ENCODE measurements at places on chromosomes 7 and 10.

GRCh38 chr10:8235253-8236027 lies 181.0 kb downstream of the GATA3 start:
- no peak for DNase-seq

DNA sequence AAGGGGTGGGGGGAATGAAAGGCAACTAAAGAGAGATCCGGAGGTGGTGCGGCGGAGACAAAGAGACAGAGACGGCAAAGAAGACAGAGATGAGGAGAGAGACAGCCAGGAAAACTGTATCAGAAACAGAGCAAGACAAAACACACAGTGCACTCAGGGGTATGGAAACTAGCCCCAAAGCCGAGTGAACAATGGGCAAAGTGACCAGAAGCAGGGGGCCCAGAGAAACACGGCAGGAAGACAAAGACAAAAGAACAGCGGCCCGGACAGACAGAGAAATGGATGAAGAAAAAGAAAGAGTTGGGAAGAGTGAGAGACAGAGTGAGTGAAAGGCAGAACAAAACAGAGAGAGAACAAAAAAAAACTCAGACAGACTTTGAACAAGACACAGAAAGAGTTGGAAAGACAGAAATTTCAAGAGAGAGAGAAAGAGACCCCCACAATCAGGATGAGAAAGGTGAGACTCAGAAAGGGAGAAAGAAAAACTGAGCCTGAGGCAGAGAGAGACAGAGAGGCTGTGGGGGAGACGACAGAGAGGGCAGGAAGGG lies 60.6 kb upstream of the PAX2 start:
- no peak for DNase-seq

DNA sequence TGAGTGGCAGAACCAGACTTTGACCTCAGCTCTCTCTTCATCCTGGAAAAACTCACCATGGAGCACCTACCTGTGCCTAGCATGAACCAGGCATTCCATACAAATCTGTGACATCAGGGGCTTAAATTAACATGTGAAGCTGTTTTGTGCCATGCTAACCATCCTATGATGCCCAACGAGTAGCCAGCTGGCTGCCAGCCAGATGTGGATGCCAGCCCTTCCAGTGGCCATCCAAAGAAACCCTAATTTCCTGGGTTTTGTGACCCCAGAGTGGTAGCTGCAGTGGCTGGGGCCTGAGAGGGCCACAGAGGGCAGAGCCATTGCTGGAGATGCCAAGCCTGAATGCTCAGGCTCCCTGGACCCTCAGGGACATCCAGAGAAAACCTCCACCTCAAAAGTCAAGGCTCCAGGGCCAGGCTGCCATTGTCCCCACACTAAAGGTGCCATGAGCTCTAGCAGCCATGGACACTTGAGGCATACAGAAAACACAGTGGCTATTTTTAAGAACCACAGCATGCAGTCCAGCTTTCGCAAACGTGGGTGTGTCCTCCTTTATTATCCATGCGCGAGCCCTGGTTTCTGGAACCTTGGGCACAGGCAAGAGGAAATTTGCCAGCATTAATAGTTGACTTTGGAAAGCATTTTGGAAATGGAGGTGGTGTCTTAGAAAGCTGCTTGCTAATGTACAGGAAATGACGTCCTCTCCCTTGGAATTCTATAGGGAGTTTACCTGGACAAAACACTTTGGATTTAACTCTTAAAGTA lies 6.0 kb downstream of the CPXM2 start:
- DNase-seq: no peak

DNA sequence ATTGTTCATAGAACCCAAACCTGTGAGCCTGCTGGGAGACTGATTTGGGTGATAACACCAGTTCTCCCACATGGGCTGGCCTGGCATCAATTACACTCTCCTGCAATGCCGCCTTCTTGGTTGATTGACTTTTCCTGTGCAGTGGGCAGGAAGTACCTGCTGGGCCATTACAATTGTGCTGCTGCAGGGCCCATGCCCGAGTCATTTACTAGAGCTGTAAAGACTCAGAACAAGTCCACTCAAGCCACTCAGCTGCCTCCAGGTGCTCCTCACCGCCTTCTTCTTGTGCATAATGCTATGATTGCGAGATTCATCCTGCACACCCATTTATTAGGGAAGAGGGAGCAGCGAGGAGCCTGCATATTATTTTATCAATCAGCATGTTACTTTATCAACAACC lies 264.0 kb downstream of the TCERG1L start:
- no peak for DNase-seq

GRCh38 chr10:66746711-66747110 lies 179.1 kb upstream of the LRRTM3 start:
- DNase-seq: no peak

- DNase-seq: no peak
Measured at GRCh38 chr10:29443745-29444523, 155.1 kb downstream of the LYZL1 start.
